ENCODE measurements at places on chromosomes 11 and 22.

- DNase-seq = no peak
Observed at GRCh38 chr11:69460540-69461257, 20.8 kb upstream of the LINC01488 start.

DNA sequence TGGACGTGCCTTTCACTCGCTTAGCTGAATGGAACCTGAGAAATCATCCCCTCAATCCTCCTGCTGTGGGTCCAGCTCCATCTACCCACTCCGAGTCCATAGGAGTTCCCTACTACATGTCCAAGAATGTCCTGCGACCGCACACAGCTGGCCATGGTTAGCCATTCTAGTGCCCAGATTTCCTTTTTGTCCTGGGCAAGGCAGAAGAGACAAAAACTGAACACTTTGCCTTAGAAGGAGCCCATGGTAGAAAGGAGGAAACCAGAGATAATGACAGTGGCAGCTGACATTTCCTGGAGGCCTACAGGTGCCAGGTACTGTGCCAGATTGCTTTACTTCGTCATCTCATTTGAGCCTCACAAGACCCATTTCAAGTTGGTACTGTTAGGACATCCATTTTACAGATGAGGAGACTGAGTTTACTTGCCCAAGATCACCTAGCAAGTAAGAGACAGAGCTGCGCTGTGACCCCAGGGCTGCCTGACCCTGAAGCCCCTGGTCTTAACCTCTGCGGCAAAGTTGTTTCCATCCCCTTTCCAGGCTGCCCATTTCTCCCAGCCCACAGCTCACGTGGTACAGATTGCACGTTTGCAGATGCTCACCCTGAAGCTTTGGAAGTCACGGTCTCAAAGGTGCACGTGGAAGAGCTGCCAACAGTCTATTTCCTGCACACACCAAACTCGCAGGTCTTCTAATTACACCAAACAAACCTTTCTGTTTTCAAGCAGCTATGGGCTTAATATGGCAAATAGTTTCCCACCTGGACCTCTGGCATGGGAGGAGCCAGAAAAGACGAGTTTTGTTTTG lies 112.7 kb downstream of the ZBTB16 start:
- no peak for DNase-seq

GRCh38 chr22:31289344-31289743 lies 2.9 kb downstream of the PIK3IP1 start:
- DNase-seq = peak; percentile 27

- DNase-seq = no peak
Observed at GRCh38 chr11:129787532-129788155, 28.0 kb upstream of the TMEM45B start.

DNA sequence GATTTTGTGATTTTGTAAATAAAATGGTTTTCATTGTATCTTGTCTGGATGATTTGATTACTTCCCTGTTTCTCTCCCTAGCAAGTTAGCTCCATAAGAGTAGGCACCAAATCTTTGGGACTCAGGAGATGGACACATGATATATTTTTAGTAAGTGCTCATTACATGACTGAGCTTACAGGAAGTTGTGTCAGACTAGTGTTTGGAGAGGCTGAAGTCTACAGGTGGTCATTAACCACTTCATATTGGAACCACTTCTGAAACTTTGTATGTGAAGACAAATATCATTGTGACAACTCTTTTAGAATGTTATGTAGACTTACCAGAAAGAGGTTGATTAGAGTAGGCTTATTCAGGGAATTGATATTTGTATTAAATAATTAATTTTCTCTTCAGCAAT lies 19.1 kb downstream of the ARHGAP42 start:
- no peak for DNase-seq

Measured in NCI-H187 (cell line).